ENCODE measurements at places on chromosomes 12 and 14. TPM values are rescaled to one million over a fixed set of nuclear protein-coding genes. Genes with fewer than 3 reads are reported as not detected.

GLI1 gene
- total RNA-seq = 4.0 TPM

IL31 gene
- total RNA-seq = not detected

ITGA5 gene
- 150 TPM for total RNA-seq

GPR65 gene
- total RNA-seq = not detected

DENND5B gene
- total RNA-seq = 11.7 TPM

HCAR3 gene
- total RNA-seq = not detected

TRHDE gene
- total RNA-seq = 18.2 TPM

IFNG-AS1 gene
- not detected for total RNA-seq

TBC1D30 gene
- total RNA-seq = 7.4 TPM

HOXC12 gene
- total RNA-seq = not detected

PLEKHG7 gene
- total RNA-seq = not detected

KCNH3 gene
- 5.2 TPM for total RNA-seq

SMARCD1 gene
- total RNA-seq = 161 TPM

All from HT1080 (cell line).